ENCODE measurements at places on chromosomes 4 and X. TPM values are rescaled to one million over a fixed set of nuclear protein-coding genes. Genes with fewer than 3 reads are reported as not detected.

The S100G gene
- not detected for total RNA-seq

The DAPP1 gene
- total RNA-seq = not detected

The AP1AR gene
- 37.7 TPM for total RNA-seq

GRCh38 chr4:100797791-100798190 lies 280.0 kb upstream of the EMCN start:
- no peak for DNase-seq

DNA sequence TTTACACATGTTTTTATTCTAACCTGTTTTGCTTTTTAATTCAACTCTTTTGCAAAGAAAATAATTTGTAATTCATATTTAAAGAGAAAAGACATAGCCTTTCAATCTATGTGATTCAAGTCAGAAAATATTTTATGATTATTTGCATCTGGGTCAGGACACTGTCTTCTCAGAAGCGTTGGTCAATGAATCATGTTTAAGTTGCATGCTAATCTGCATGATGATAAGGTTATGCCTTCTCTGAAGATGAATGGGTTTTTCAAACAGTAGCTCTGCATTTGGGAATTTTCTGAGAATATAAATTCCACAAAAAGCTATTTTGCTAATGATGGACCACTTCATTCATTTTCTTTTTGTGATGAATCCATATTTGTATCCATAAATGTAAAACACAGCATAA lies 282.5 kb downstream of the TMA16 start:
- no peak for DNase-seq

DNA sequence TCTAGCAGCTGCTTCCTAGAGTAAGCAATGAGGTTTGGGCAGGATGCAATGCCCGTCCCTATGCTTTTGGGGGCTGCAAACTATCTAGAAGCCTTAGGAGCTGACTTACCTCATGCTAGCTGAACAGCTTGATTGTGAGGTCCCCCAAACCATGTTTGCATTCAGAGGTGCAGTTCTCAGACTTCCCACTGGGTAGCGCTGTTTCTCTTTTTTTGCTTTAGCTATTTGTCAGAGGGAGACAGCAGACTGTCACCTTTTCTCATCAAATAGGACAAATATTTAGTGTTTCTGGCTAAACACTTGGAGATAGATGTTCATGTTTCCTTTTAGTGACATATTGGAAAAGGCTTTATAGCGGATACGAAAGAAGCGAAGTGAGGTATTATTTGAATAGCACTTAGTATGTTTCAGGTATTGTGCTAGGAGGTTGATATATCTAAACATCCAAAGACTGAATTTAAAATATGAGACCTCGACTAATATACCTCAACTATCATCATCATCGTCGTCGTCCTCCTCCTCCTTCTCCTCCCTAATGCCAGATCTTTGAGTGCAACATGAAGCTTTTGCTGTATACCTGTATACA lies 18.7 kb upstream of the TMEM192 start:
- peak; percentile 76 for DNase-seq

- peak; percentile 17 for DNase-seq
These were observed 601 bp downstream of the SMARCAD1 start for GRCh38 chr4:94208266-94208665.

GRCh38 chrX:19887911-19888879 lies 795 bp upstream of the SH3KBP1 start:
- DNase-seq = peak; percentile 80

GRCh38 chrX:65607070-65607742 lies 60.2 kb upstream of the MSN start:
- no peak for DNase-seq

- no peak for DNase-seq
These were observed 26.5 kb upstream of the FUNDC1 start for GRCh38 chrX:44569122-44569521.

DNA sequence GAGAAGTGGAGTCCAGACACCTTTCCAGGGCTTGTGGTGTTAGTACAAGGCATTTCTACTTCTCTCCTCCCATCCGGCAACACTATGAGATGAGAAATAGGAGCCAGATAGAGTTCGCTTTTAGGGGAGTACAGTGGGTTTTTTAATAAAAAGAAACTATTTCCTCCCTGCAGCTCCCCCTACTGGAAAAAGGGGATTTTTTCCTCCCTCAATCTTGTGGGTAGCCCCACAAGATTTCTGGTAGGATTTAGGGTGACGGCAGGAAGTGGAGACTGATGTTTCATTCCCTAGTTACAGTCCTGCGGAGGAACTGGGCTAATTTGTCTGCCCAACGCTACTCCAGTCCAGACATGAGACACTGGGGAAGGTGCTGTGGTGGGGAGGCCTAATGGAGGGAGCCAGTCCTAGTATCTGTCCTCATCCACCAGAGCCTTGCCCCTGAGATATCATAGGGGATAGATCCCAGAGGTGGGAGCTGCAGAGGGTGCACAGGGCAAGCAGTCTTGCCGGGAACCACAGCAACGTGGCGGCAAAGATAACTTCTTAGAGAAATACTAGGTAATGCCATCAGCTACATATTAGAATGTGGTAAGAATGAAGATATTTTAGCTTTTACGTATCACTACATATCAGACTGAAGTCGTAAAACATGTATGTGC lies 45.5 kb upstream of the PRKG2 start:
- no peak for DNase-seq

GRCh38 chrX:48043056-48043455 lies 28.4 kb downstream of the ZNF630 start:
- DNase-seq = no peak

Data from dermis blood vessel endothelial cell (primary cell).